ENCODE measurements at places on chromosomes 7 and 10.

- DNase-seq, result no peak
These were observed 31.2 kb upstream of the SH2B2 start for GRCh38 chr7:102255501-102255900.

DNA sequence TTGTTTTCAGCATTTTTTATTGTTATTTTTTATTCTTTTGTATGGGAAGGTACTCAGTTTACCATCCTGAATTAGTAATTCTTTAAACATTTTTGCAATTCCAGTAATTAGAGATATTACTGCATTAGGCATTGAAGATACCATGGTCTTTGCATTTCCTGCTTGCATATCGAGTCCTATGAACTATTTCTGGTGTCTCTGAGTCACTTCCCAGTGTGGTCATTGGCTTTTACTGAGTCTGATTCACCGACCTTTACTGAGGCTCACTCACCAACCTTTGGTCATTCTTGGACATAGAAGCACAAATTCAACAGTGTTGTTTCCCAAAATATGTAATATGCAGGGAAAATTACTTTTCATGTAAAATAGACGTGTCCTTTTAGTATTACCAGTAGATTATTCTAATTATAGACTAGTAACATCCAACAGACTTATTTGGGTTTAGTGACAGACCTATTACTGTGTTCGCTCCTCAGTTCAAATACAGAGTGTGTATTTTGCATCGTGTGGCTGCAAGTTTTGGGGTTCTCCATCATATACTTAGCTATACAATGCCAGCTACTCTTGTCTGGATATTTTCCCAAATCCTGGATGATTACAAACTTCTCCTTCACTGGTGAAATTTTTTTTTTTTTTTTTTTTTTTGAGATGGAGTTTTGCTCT is 180.7 kb upstream of the PRSS1 start:
- peak; percentile 88 for DNase-seq

DNA sequence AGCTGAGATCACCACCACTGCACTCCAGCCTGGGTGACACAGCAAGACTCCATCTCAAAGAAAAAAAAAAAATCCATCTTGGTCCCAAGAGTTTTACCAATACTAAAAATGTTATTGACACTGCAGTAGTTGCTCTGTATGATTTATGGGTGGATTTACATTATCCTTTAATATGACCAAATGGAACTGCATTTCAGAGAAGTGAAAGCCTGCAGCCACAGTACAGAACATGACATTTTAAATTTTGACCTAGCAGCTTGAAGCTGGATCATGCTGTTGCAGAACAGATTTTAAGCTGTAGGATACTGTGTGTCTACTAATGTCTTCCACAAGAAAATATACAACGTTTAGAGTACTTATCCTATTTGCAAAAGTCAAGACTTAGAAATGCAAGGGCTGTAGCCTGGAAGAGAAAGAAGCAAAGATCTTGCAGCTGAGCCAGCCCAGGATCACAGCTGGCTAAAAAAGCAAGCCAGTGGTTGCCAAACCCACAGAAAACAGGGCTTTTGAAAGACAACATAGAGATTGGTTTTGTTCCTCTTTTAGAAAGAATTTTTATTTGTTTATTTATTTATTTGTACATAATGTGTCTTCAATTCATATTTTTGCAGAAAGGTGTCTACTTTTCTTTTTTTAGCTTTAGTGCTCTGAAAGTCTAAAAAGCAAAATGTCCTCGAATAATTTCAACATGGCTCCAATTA is 55.2 kb upstream of the WNT16 start:
- no peak for DNase-seq

DNA sequence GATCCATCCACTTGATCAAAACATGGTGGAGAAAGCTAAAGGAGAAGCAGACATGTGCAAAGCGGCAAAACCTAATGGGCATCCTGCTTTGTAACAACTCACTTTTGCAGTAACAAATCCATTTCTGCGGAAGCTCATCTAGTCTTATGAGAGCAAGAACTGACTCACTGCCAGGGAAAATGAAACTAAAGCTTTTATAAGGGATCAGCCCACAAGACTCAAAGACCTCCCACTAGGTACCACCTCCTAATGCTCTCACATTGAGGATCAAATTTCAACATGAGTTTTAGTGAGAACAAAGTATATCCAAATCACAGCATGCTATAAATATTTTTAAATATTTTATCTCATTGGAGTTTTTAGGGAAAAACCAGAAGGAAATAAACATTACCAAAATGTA is 120.1 kb upstream of the GNAI1 start:
- DNase-seq, result peak; percentile 86

DNA sequence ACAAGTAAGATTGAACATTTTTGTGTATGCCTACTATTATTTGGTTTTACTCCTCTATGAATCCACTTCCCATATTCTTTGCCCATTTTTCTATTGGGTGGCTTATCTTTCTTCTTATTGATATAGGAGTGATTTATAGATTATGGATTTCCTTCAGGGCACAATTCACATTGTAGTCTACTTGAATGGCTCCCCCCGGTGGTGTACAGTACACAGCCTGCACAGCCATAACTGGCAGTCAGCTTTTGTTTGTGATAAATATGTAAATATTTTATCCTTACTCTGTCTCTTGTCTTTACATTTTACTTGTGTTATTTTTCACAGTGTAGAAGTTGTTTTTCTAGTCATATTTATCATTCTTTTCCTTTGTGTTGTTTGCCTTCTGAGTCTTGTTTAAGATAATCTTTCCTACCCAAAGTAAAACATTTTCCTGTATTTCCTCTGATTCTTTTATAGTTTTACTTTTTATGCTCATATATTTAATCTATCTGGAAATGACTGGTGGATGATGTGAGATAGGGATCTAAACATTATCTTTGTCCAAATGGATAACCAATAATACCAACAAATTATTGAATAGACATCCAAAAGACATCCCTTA is 23.9 kb upstream of the CALD1 start:
- DNase-seq, result no peak

- DNase-seq, result no peak
These were observed 159.9 kb downstream of the FGFR2 start for GRCh38 chr10:121438333-121438732.

DNA sequence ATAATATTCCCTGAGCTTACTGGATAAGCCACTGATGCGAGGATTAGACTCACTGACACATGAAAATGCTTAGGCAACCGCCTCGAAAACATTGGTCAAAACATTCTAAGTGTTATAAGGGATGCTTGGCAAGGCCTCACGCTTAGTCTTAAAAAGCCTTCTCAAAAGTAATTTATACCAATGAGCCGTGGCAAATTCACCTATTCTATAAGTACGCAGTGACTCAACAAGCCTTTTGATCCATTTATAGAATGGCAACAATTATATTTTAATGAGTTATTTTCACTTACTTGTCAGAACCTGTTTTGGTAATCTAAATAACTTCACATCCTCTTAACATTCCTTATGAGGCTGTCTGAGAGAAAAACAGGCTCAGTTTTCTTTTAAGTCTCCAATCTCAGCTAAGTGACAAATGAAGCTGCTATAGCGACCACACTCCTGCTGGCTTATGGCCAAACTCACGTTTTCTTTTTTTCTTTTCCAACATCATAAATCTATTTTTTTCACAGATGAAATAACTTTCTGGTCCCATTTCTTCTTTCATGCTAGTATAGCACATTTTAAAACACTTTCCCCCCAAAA is 121.2 kb upstream of the AFAP1L2 start:
- no peak for DNase-seq

DNA sequence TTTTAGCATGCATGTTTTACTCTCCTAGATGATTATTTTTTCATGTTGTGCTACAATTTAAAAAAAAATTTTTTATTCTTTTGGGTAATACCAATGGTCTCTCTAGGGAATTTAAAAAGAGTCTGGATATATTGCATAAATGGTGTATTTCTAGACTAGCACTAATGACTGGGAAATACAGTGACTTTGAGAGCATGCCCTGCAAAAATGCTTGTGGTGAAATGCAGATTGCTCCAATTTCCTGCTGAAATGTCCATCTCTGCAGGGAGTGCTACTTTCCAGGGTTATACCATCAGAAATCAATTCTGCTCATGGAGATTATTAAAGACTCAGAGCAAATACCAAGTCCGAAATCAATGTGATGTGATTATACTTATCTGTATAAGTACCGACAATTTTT is 186.1 kb downstream of the PRKG1 start:
- no peak for DNase-seq

GRCh38 chr10:17181110-17181509 is 20.4 kb downstream of the TRDMT1 start:
- no peak for DNase-seq

DNA sequence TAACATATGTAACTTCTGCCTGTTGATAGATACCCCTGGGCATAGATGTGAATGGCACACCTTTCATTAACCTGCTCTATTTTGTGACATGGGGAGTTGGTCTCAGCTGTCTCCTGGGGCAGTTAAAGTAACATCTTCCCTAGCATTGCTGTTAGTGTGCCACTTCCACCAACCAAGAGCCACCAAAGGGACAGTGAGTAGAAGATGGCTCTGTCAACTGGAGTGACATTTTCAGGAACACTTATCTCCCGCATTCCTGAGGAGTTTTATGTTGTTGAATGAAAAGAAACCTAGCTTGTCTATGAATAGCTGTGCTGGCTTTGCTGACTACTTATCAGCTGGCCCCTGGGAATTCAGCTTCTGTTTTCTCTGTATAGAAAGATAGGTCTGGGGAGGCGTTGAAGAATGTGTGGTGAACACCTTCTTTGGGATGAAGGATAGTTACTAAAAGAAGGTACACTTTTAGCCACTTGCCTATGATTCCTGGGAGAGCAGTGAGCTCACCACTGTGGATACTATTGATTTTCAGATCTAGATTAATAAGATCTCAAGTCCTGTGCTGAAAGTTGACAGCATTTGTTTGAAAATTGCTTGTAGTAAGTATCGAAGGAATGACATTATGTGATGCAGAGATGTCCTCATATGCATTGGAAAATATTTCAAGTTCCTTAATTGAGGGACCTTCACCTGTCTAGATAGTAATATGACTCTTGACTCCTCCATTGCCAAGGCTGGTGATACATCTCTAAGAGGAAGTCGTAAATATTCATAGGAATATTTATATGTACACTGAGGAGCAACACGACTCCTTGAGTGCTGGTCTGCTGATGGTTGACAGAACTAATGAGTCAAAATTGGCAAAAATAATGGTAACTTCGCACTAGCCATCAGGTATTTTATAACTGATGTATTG is 7.6 kb downstream of the STARD3NL start:
- DNase-seq, result peak; percentile 36

DNA sequence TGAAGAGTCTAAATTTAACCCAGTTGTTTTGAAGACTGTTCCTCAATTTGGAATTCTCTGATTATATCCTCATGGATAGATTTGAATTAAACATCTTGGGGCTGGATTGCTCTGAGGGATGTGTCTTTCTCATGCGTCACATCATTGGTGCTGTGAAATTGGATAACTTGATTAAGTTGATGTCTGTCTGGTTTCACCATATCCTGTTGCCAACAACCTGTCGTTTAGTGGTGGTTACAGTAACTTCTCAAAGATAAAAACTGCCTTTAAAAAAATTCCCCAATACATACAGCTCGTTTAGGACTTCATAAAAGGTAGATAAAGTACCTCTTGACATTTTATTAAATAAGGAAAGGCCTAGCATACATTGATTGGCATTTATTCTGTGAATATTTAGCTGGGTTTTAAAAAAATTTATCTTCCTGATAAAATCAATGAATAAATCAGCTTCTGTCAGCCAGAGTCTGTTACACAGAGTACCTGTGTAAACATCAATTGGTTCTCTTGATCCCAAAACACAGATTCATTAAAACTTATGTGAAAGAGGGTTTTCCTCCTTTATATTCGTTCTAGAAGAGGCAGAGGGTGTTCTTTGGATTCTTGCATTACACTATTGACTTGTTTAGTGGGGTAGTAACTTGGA is 10.5 kb downstream of the CRCP start:
- no peak for DNase-seq

DNA sequence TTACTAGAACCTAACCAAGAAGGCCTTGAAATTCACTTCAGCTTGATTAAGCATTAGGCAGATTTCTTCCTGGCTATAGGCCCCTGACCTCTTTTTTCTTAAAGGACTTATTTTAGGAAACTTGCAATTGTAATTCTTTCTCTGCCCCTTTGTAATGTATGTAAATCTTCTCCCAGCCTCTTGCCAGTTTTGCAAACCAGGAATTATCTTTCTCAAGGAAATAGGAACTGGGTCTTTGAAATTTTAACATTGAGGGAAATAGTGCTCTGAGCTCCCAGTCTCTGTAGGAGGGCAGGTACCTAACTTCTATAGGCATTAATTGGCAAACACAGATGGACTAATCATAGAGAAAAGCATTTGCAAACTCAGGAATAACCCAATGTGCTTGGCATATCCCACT is 342.7 kb downstream of the THSD7A start:
- no peak for DNase-seq

GRCh38 chr7:138378741-138379559 is 81.1 kb upstream of the TRIM24 start:
- no peak for DNase-seq

DNA sequence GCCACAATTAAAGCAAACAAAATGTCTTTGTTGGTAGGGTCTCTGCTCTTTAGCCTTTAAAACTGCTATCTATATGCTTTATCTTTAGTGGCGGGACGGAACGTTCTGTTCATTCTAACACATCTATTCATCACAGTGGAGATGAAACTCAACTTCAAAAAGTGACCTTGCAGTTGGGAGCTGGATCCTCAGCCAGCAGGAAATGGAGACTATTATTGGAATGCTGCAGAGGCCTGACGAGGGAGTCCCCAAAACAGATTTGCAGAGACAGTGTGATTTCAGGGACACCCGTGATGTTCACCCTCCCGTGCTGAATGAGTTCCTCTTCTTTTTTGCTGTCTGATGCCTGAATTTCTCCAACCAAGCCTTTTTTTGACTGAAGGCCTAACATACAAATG is 306.0 kb upstream of the SHH start:
- no peak for DNase-seq

- DNase-seq, result no peak
These were observed 92.0 kb upstream of the AHR start for GRCh38 chr7:17206349-17206905.

DNA sequence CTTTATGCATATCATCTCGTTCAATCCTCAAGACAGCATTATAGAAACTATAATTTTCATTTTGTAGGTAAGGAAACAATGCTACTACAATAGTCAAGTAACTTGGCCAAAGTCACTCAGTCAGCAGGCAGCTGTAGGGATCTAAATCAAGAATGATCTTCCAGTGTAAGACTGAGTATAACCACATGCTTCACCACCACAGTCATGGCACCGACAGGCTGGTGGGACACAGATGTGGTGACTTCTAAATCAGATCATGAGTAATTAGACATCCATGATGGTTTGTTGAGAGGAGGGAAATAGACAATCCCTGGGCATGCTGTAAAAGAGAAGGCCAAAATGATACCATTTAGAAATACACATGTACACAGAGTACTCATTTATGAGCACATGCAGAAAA is 84.1 kb upstream of the ASAH2 start:
- DNase-seq, result no peak

GRCh38 chr10:74909670-74910069 is 83.3 kb downstream of the KAT6B start:
- peak; percentile 28 for DNase-seq
